ENCODE measurements at places on chromosomes 16 and 17.

- DNase-seq: no peak
Observed at GRCh38 chr17:41937970-41938954, 7.8 kb downstream of the ODAD4 start.

DNA sequence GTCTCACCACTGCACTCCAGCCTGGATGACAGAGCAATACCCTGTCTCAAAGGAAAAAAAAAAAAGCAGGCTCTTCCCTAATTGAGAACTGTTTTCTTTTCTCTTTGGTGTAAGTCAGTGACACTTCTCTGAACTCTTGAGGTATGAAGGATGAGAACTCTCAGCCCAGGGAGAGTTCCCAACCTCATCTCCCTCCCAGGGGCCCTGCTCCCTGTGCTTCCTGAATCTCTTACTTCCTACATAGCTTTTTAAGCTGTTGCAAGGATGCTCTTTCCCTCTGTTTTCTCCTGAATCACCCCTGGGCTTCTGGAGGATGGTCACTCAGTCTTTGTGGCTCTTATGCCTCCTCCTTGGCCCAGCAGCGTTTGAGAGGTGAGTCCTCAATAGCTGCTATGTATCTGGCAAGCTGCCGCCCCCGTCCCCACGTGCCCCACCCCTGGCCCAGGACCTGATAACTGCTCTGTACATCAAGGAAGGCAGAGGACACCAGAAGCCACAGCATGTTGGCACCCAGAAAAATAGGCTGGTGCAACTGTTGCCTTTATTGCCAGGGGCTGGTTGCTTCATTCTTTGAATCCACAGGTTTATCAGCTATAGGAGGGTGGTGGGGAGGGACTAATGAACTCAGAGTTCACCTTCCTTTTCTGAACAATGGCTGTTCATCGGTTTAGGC is 24.0 kb downstream of the IGF2BP1 start:
- no peak for DNase-seq

- DNase-seq: no peak
Observed at GRCh38 chr17:69602972-69603371, 188.5 kb downstream of the MAP2K6 start.

DNA sequence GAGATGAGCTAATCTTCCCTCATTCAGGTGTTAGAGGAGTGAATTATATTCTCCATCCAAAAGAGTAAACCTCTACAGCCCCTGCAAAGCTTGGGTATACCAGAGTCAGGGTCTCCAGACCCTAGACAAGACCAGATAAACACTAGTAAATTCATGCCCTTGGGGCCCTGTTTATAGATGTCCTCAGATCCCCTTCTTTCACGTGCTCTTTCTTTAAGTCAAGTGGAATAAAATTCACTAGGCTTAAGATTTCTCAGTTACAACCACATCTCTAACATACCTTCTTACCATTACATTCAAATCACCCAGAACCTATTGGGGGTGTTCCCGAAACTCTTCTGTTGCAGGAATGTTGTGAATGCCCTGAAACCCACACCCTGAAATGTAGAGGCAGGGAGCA is 2.2 kb upstream of the C17orf58 start:
- DNase-seq: no peak

DNA sequence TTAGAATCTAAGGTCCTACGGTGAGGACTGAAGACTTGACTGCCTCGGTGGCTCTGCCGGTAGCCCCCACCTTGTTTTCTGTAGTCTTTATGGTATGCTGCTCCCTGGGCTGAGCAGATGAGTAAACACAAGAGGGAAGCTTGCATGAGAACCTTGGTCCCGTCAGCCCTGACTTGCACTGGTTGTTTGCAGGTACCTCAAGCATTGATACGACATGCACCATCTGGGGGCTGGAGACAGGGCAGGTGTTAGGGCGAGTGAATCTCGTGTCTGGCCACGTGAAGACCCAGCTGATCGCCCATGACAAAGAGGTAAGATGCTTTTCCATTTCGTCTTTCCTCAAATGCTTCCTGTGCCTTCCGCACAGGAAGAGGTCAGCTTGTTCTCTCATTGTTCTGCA is 21.1 kb upstream of the TACO1 start:
- DNase-seq: no peak

DNA sequence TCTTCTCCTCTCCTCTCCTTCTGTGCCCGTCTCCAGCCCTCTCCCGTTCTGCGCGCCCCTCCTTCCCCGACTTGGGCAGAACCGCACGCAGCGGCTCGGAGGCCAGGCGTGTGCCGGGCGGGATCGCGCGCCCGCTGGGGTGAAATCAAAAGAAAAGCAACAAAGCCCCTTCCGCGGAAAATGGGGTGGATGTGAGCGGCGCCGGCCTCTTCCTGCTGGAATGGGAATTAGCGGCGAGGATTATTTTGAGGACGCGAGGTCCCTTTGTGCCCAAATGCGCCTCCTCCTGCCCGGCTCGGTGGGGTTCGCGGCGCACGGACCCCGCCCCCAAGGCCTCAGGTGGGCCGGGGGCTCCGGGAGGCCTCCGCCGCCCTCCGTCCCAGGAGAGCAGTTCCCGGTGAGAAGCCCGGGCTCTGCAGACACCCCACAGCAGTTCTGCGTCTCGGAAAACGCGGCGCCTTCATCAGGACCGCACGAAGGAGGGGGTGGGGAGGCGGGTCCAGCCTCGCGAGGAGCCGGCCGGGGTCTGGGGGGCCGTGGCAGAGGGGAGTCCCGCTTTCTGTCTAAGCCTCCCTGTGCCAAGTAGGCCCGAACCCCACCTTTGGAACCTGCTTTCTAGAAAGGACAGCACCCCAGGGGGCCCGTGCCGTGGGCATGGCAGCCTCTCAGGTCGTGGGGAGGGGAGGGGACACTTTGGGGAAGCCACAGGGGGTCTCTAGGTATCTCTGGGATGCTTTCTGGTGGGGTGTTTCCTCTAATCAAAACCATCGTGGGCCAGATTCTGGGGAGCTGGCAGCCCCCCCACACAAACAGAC is 91.0 kb upstream of the CBX4 start:
- no peak for DNase-seq
